ENCODE measurements at places on chromosomes 6 and 20. TPM values are rescaled to one million over a fixed set of nuclear protein-coding genes. Genes with fewer than 3 reads are reported as not detected.

The FGD2 gene
- 4.1 TPM for total RNA-seq

The TBX18 gene
- total RNA-seq = 20.3 TPM

GRCh38 chr20:23086056-23086566, at the start of gene CD93:
Gene CD93, minus strand, starts transcription at chr20:23086324. Its CDS starts 132 bp downstream, at chr20:23086192.
- H3K27me3 ChIP-seq = no peaks in the 10 kb centered on the region
- peak within 1 kb of the TSS; percentile 46 for H3K4me3 ChIP-seq
- peak within 1 kb of the TSS; percentile 89 for H3K27ac ChIP-seq
- peak; percentile 80 for DNase-seq

DNA sequence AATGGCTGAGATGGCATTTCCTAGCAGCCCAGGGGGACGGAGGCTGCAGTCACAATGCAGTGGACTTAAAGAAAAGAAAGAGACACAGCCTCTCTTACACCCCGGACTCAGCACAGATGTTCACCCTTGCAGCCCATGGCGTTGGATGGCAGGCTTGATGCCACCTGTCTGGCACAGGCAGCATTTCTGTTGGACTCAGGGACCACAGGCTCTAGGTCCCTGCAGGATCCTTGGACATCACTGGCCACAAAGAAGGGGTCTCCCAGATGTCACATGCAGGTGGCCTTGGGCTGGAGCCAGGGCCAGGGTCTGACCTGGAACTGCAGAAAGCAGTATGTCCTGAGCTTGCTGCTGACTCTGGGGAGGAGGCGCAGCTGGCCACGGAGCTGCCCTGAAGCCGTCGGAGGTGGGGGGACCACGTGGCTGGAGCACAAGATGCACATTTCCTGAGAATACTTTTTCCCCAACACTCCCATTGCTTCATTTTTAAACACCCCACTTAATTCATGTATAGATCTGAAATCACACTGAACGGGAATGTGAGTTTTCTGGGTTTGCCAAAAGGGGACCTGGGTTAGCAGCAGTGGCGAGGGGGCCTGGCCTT, 102.3 kb upstream of the SULF2 start:
- no peak overlapping the region for H3K4me3 ChIP-seq
- no peaks in the 10 kb centered on the region for H3K4me1 ChIP-seq
- DNase-seq = no peak
- H3K27ac ChIP-seq = no peak overlapping the region
- H3K27me3 ChIP-seq = peaks cover 27% of the 10 kb centered on the region

DNA sequence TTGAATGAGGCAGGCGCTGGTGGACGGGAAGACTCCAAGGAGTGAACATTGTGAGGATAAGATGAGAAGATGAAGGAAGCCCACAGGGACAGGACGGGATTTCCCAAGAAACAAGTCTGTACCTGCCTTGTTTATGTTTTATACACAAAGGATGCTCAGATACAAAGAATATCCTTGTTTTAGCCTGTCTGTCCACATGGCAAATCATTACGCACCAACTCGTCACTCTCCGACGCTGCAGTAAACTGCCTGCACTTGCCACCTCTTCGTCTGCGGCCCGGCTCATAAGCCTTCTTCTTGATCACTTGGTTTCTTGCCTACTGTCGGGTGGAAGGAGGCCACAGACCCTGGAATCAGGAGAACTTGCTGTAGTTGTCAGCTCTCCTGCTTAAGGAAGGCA, 85.4 kb downstream of the CD83 start:
- H3K27me3 ChIP-seq = peaks cover 5% of the 10 kb centered on the region
- no peaks in the 10 kb centered on the region for H3K36me3 ChIP-seq
- no peak for DNase-seq
